Activated CD4-positive, alpha-beta memory T cell treated with anti-CD3 and anti-CD28 coated beads for 36 hours (primary cell): ENCODE measurements at places on chromosomes 12 and 14.

- DNase-seq = no peak
These were observed 179.2 kb upstream of the DCN start for GRCh38 chr12:91361864-91362263.

DNA sequence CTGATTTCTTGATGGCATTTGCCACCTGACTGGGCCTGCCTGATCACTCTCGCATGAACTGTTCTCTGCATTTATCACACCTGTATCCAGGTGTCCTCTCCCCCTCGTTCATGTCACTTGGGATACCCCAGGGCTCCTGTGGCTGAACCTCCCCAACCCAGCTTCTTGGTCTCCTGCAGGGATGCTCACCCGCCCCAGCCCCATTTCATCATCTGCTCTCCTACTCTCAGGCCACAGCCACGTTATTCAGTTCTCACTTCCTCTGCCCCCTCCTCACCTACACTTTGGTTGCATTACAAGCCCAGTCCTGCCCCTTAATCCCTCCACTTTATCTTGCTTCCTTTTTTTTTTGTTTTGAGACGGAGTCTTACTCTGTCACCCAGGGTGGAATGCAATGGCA, 35.5 kb downstream of the TMBIM6 start:
- no peak for DNase-seq

- DNase-seq = no peak
These were observed 206.9 kb upstream of the SLC38A2 start for GRCh38 chr12:46579474-46579873.

- DNase-seq = no peak
These were observed 15.7 kb upstream of the DDHD1 start for GRCh38 chr14:53168786-53169185.

DNA sequence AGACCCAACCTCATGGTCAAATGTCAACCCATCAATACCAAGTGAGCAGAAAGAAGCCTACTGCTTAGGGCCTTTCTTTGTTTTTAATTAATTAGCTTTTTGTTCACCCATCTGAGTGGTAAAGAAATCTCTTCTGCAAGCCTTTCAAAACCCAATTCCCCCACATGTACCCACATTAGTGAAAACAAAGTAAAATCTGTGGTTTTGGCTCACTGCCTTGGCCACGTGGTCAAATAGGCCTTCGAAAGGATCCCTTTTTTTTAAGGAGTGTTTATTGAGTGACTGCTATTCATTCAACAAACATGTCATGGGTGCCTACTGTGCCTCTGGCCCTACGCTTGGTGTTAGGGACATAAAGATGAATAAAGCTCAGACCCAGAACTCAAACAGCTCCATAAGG, 160.1 kb downstream of the NUAK1 start:
- DNase-seq = no peak

GRCh38 chr12:72250346-72250745, 21.8 kb upstream of the TRHDE start:
- no peak for DNase-seq

GRCh38 chr12:25759752-25760151, 198.7 kb upstream of the RASSF8 start:
- DNase-seq = no peak

- DNase-seq = peak; percentile 74
These were observed 17.1 kb downstream of the SLC11A2 start for GRCh38 chr12:51009056-51009440.

GRCh38 chr12:46360908-46361666, 11.5 kb downstream of the SLC38A2 start:
- no peak for DNase-seq

DNA sequence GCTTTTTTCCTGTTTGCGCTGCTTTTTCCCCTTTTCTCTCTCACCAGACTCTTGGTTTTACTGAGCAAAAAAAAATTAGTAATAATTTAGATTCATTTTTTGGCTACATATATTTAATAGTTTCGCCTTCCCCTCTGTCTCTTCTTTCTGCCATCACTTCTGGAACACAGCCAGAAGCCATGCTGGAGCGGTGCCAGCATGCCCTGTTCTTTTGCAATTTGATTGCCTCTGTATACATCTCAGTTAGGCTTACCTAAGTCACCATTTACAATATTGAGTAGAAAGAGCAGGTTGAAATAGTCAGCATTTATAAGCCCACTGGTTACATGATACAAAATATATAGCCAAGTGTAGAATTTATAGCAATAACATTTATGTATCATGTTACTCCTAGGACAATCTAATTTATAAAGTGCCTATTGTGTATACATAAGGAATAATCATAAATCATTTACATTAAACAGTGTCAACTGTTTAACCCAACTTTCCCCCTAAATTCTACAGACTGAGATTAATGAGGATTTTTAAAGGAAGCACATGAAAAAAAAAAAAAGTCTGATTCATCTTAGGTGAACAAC, 413.8 kb upstream of the SOX5 start:
- no peak for DNase-seq

DNA sequence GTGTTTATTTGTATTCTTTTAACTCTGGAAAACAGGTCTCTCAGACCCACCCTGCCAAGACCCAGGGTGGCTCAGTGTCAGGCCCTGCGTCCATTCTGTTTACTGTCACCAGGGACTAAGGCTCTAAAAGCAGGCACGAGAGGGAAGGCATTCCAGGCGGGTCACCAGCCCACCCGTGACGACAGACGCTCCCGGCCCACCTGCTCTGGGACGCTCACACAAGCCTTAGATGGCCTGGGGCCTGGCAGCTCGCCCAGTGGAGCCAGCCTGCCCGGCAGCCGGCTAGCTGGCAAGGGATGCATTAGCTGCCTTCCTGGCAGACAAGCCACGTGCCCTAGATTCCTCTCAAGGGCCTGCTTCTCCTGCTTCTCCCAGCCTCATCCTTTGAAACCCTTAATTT, 9.2 kb upstream of the NUAK1 start:
- DNase-seq = no peak

GRCh38 chr14:97416550-97416949, 619.4 kb downstream of the VRK1 start:
- DNase-seq = no peak
